ENCODE measurements at places on chromosomes 5 and 9.

DNA sequence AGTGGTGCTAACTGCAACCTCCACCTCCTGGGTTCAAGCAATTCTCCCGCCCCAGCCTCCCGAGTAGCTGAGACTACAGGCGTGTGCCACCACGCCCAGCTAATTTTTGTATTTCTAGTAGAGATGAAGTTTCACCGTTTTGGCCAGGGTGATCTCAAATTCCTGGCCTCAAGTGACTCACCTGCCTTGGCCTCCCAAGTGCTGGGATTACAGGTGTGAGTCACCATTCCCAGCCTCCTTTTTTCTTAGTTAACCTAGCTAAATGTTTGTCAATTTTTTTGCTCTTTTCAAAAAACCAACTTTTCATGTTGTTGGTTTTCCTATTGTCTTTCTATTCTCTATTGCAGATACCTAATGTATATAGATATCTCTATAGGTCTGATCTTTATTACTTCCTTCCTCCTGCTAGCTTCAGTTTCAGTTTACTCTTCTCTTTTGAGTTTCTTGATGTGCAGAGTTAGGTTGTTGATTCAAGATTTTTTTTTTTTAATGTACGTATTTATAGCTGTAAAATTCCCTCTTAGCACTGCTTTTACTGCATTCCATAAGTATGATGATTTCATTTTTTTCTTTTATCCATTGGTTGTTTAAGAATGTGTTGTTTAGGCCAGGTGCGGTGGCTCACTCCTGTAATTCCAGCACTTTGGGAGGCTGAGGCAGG is 32.9 kb downstream of the FGD3 start:
- DNase-seq, result no peak

DNA sequence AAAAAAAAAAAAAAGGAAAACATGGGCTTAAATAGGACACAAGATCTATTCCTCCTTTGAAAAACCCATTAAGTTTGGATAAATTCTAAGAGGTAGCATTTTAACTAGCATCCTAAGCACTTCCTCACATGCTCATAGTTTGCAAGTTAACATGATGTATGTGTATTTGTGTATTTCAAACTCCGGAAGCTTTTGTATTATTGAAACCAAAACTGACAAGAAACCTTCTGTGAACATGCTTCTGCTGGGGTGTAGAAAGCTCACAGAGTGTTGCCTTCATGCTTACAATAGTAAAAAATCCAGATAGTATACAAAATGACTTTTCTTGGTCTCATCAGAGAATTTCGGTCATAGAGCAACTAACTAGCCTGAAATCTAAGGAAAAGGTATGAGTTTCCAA is 103.8 kb downstream of the SH3GL2 start:
- no peak for DNase-seq

DNA sequence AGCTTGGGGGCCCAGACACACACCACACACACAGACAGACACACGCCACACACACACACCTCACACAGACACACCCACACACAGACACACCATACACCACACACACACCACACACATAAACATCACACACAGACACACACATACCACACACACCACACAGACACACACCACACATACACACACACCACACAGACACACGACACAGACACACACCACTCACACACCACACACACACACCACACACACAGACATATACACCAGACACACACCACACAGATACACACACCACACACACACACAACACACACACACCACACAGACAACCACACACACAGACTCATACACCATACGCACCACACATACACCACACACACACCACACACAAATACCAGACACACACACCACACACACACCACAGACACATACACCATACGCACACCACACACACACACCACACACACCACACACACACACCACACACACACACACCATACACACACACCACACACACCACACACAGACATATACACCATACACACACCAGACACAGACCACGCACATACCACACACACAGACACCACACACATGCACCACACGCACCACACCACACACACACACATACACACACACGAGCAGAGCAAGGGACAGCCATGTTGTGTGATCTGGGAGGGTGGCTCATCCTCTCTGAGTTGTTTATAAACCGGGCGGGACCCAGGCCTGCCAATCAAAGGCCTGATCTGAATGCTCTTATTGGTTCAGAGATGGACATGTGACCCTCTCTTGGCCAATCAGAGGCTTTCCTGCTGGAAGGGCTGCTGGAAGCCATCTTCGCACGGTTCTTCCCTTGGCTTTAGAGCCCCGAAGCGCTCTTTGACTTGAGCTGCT is 148.3 kb downstream of the GAPVD1 start:
- no peak for DNase-seq

DNA sequence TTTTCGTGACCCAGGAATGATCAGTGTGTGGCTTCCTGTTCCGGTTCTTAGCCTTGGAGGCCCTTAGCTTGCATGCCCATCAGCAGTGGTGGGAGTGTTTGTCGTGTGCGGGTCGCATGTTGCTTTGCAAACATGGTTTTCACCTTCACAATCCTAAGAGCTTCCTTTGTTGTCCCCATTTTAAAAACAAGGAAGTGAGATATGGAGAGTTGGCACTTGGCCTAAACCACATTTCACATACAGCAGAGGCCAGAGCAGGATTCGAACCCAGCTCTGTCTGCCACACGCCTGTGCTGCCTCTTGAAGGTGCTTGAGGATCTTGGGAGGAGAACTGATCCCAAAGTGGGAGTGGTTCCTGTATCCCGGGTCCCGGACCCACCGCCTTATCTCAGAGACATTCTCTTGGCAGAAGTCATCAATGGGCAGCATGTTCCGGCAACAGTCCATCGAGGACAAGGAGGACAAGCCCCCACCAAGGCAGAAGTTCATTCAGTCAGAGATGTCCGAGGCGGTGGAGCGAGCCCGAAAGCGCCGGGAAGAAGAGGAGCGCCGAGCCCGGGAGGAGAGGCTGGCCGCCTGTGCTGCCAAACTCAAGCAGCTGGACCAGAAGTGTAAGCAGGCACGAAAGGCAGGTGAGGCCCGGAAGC is 38.2 kb upstream of the POMT1 start:
- no peak for DNase-seq

DNA sequence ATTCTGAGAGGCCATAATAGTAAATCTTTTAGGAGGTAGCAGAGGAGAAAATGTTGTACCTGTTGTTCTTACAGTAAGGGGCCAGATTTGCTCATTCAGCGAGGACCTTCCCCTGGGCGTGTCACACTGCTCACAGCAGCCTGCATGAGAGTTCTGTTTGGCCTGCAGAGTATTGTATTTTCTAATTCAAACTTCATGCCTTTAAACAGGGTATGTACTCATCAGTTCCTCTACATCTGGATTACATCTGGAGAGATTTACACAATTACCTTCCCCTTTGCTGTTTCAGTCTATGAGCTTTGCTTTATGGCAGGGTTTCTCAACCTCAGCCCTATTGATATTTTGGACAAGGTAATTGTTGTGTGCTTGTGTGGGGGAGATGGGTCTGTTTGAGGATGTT is 170.9 kb upstream of the STK32A start:
- DNase-seq, result no peak

- peak; percentile 53 for DNase-seq
Measured at GRCh38 chr5:36875790-36876298, 725 bp upstream of the NIPBL start.

GRCh38 chr9:85688361-85688760 is 53.4 kb downstream of the AGTPBP1 start:
- DNase-seq, result no peak

Data from stimulated activated CD8-positive, alpha-beta memory T cell treated with anti-CD3 and anti-CD28 coated beads, Interleukin-15, amount 100 ng/mL, for 24 hours (primary cell).